ENCODE measurements at places on chromosomes 4 and X.

- DNase-seq, result no peak
These were observed 158.3 kb upstream of the KIT start for GRCh38 chr4:54499308-54500074.

GRCh38 chrX:37815366-37815765 is 32.0 kb downstream of the DYNLT3 start:
- no peak for DNase-seq

GRCh38 chr4:150255610-150256224 is 177.5 kb downstream of the DCLK2 start:
- DNase-seq, result no peak

- no peak for DNase-seq
These were observed 2.3 kb downstream of the CCDC149 start for GRCh38 chr4:24910499-24910898.

GRCh38 chrX:51257490-51257889 is 75.1 kb upstream of the NUDT10 start:
- no peak for DNase-seq

GRCh38 chr4:141416219-141416618 is 195.5 kb downstream of the ZNF330 start:
- DNase-seq, result peak; percentile 14

All from muscle of back (tissue), 13 donors.